ENCODE measurements at places on chromosomes 12 and 14.

DNA sequence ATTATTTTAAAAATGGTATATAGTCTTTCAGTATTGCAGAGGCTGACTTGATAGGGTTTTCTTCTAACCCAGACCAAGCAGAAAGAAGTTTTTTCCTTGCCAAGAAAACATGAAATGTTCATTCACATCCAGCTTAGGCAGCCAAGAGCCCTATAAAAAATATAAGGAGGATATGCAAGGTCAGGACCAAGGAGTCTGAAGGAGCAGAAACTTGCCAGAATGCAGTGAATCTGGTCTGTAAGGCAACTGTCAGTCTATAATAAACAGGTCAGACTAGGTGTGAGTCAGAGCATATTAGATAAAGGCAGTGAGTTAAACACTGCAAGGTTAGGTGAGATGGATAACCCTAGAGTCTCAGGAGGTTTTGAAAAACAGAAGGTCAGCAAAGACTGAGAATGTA, 645.5 kb downstream of the C12orf50 start:
- DNase-seq: no peak

- no peak for DNase-seq
Measured at GRCh38 chr12:112525426-112525809, 106.7 kb downstream of the PTPN11 start.

- no peak for DNase-seq
Measured at GRCh38 chr14:90518941-90519256, 122.1 kb downstream of the CALM1 start.

DNA sequence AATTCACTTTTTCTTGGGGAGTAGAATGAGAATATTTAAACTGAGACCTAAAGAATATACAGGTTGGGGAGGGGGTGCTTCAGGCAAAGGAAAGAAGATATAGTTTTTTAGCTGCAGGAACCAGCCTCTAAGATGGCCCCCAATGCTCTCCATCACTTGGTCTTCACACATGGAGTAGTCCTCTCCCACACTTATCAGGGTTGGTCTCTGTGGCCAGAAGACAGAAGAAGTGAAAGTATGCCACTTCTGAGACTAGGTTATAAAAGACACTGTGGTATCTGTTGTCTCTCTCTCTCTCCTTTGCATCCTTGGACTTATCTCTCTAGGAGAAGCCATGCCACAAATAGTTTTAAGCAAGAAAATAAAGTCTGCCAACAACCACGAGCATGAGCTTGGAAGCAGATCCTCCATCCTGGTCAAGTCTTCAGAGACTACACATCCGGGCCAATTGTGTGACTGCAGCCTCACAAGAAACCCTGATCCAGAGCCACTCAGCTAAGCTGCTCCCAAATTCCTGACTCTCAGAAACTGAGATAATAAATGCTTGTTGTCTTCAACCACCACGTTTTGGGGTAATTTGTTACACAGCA, 18.0 kb downstream of the PUS7L start:
- no peak for DNase-seq

DNA sequence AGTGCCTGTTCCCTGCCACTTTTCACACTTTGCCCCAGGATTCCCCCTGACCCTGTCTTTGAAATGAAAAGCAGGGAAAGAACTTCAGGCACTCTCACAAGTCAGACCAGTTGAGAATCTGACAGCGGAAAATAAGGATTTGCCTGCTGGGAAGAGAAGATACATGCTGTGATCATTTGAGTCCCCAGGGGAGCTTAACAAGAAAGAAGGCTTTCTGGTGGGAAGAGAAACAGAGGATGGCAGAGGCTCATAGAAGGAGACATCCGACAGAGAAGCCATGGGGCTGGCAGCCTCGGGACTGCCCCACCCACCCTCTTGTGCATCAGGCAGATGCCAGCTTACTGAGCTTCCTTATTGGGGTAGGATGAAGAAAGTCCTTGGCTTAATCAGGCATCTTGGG, 11.9 kb downstream of the TTC9 start:
- no peak for DNase-seq

DNA sequence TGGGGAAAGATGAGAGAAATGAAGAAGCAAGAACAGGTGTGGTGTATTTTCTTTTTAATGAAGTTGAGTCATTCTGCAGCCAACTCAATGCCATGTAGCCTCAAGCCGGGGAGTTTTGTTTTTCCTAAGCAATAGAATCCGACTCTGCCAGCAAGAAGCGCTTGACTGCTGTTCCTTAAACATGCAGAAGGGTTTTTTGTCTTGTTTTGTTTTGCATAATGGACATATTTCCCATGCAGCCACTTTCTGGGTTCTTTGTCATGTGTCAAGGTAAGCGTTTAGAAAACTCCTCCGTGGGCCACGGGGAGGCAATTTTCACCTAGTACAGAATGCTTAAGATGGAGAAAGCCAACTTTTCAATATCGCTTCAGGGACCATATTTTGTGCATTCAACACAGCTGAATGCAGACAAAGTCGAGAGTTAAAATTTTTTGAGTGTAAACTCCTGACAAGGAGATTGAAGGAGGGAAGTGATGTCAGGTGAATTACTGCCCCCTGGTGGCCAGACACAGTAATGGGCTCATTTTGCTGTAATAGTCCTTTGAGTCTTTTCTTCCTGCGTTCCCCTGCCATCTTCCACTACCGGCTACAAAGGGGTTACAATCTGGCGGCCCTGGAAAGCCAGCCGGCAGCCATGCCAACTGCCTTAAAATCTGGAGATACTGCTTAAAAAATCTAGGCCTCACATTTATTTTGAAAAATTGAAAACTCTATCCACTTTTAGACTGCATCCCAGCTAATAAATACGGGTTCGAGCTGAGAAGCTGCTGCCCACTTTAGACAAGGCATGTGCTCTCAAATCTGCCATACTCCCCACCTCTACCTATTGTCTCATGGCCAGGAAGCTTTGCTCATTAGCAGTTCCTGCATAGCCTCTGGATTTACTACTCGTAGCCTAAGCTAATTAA, 3.2 kb upstream of the FICD start:
- peak; percentile 64 for DNase-seq

GRCh38 chr14:38786921-38787320, 316.1 kb downstream of the SEC23A start:
- no peak for DNase-seq

- DNase-seq: no peak
Measured at GRCh38 chr12:112932485-112933128, 5.7 kb upstream of the OAS3 start.

DNA sequence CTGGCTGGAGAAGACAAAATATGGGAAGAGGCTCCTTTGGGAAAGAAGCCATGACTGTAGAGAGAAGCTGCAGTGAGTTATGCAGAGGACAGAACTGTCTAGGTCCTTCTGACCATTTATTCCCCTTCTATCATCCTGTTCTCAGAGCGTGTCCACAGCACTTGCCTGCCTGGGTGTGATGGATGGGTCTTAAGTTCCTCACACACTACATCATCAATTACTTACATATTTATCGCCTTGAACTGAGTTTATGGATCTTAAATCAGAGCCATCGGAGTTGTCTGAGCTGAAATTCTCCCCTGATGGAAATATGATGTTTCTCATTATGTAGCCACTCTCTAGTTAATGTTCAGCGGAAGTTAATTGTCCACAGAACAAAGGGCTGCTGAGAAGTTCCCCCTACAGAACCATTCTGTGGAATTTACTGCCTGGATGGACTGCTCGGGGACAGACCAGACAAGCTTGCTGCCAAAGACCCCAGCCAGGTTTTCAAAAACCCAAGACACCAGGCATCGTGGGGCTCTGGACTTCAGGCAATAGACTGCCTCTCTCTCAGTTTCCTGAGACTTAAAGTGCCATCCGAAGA, 232.5 kb upstream of the NOS1 start:
- no peak for DNase-seq

GRCh38 chr14:47863441-47863840, 188.0 kb upstream of the MDGA2 start:
- no peak for DNase-seq

- no peak for DNase-seq
Measured at GRCh38 chr12:27769142-27769673, 10.8 kb upstream of the KLHL42 start.

GRCh38 chr12:39772821-39773259, 153.2 kb upstream of the ABCD2 start:
- DNase-seq: no peak

GRCh38 chr14:98185036-98185435, 1087.0 kb downstream of the BCL11B start:
- DNase-seq: no peak

- DNase-seq: no peak
Measured at GRCh38 chr12:10408842-10409241, 715 bp downstream of the KLRC4 start.

- no peak for DNase-seq
Measured at GRCh38 chr14:30223966-30224365, 296.3 kb upstream of the PRKD1 start.

DNA sequence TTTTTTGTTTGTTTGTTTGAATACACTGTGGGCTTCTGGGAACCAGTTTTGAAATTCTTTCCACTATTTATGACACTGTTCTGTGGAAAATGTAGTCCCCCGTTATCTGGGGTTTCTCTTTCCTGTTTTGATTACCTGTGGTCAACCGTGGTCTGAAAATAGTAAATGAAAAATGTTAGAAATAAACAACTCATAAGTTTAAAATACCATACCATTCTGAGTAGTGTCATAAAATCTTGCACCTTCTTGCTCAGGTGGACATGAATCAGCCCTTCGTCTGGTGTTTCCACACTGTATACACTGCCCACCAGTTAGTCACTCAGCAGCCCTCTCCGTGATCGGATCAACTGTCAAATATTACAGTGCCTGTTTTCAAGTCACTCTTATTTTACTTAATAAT, 5.1 kb upstream of the PAPOLA start:
- DNase-seq: no peak
